ENCODE measurements at places on chromosomes 2 and 18.

DNA sequence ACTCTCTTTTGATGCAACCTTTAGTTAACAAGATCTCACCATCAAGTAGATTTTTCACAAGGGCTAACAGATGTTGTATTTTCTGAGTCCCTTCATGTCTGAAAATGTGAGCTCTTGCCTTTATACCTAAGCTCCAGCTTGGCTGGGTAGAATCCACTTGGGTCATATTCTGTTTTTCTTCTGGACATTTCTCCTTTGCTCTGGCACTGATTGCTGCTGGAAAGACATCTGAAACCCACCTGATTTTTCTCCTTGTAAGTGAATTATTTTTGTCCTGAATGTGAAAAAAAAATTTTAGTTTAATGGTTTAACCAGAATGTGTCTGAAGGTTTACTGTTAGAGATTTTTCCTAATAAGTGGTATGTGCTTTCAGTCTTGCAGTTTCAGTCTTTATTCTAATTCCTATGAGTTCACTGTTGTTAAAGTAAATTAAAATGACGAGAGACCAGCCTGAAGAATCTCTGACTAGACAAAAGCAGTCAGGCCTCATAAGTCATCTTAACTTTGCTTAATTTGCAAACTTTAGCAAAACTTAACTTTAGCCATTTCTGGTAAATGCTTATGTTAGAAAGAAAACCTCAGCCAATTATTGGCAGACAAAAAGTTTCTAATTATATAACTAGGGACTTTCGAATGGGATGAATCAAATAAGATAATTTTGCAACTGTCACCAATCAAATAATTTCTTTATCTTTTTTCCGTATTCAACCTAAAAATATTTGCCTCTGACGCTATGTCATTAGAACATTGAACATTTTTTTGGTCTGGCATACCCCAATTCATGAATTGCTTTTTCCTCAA lies 70.8 kb downstream of the ACAA2 start:
- DNase-seq, result no peak

GRCh38 chr2:38509314-38509946 lies 93.3 kb downstream of the HNRNPLL start:
- DNase-seq, result peak; percentile 46

- DNase-seq, result no peak
Measured at GRCh38 chr18:57585855-57586250, 649 bp downstream of the FECH start.

GRCh38 chr2:144548532-144549191 lies 28.7 kb upstream of the ZEB2 start:
- no peak for DNase-seq

DNA sequence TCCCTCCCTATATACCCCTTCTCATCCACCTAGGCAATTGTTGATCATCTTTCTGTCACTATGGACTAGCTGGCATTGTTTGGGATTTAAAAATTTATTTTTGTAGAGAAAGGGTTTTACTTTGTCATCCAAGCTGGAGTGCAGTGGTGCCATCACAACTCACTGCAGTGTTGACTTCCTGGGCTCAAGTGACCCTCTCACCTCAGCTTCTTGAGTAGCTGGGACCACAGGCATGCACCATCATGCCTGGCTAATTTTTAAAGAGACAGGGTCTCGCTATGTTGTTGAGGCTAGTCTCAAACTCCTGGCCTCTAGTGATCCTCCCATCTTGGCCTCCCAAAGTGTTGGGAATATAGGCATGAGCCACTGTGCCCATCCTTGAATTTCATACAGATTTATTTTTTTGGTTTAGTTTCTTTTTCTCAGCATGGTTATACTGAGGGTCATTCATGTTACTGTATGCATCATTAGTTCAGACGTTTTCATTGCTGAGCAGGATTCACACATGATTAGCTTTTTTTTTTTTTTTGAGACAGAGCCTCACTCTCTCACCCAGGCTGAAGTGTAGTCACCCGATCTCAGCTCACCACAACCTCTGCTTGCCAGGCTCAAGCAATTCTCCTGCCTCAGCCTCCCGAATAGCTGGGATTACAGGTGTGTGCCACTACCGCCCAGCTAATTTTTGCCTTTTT lies 8.6 kb upstream of the PCARE start:
- no peak for DNase-seq

DNA sequence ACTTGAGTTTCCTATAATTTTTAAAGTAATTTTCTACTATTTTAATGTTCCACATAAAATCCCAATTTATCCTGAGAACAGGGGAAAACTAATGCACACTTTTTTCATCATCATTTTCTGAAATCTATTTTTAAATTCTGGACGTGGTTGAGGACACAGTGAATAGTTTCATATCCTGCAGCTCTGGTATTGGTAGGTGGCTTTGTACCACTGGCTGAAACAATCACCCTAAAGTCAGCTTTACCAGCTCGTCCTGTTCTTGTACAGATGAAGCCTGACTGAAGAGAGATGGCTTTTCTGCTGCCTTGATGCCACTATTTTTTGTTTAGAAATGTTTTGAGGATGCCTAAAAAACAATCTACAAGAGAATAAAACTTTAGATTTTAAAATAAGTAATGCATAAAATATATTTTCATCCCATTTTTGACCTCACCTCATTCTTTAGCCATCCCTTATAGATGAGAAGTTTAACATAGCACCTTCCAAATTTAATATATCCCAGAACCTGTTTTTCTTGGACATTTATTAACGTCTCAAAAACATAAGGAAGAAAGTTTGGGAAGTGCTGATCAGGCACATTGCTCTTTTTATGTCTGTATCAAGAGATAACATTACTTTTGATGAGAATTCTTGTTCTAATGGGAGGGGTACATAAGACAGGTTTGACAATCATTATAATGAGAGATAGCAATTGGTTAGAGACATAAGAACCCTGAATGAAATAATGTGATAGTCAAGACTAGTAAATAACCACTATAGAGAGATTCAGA lies 80.9 kb downstream of the GALNT1 start:
- no peak for DNase-seq

DNA sequence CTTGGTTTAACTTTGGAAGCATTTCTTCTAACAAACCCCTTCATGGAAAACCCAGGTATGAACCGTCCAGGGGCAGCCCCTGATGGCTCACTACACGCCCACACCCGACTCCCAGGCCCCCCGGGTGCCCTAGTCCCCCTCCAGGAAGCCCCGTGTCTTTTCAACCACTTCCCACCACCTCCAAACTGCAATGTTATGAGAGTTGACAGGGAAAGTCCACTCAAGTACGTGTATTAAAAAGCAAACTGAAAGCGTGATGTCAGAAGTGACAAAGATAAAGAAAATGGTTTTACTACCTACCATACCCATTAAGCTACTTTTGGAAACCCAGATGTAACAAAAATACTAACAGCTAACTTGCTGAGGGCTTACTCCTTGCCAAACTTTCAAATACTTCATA lies 51.5 kb downstream of the L3MBTL4 start:
- DNase-seq, result no peak

GRCh38 chr2:100451734-100452133 lies 18.5 kb upstream of the NMS start:
- no peak for DNase-seq

DNA sequence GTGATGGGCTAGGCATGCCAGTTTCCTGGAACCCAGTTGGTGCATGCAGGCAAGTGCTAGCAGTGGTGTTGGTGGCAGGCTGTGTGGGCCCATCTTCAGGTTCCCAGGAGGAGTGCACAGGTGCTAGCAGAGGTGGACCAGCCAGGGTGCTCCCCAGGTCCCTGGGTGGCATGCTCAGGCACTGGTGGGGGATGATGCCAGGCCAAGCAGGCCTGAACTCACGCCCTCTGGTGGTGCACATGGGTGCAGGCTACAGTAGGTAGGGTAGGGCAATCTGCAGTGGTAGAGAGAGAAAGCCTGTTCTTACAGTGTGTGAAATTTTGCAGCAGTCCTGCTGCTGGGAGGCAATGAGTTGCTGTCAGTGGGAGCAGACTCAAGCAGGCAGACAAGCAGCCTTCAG lies 1651.8 kb downstream of the DPP10 start:
- DNase-seq, result peak; percentile 23

GRCh38 chr2:152615177-152615576 lies 102.1 kb downstream of the PRPF40A start:
- DNase-seq, result no peak

- peak; percentile 94 for DNase-seq
Measured at GRCh38 chr2:219526320-219527075, 12.2 kb downstream of the ASIC4 start.

DNA sequence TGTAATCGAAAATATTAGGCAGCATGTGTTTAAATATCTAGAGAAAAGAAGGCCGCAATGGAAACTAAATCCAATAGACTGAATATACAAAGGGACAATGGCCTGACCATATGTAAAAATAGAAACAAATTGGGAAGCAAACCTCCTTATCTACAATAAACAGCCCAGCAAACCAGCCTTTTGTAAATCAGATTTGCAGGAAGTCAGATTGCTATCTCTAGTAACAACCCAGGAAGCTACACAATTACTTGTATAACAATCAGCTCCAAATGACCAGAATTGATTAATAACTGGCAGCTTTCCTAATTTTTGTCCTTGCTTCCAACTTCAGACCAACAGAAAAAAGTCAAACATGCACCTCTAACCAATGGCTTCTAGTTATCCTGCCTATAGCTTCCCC lies 860.0 kb downstream of the CPS1 start:
- DNase-seq, result no peak

- no peak for DNase-seq
Measured at GRCh38 chr2:109177635-109178034, 48.6 kb downstream of the SH3RF3 start.

DNA sequence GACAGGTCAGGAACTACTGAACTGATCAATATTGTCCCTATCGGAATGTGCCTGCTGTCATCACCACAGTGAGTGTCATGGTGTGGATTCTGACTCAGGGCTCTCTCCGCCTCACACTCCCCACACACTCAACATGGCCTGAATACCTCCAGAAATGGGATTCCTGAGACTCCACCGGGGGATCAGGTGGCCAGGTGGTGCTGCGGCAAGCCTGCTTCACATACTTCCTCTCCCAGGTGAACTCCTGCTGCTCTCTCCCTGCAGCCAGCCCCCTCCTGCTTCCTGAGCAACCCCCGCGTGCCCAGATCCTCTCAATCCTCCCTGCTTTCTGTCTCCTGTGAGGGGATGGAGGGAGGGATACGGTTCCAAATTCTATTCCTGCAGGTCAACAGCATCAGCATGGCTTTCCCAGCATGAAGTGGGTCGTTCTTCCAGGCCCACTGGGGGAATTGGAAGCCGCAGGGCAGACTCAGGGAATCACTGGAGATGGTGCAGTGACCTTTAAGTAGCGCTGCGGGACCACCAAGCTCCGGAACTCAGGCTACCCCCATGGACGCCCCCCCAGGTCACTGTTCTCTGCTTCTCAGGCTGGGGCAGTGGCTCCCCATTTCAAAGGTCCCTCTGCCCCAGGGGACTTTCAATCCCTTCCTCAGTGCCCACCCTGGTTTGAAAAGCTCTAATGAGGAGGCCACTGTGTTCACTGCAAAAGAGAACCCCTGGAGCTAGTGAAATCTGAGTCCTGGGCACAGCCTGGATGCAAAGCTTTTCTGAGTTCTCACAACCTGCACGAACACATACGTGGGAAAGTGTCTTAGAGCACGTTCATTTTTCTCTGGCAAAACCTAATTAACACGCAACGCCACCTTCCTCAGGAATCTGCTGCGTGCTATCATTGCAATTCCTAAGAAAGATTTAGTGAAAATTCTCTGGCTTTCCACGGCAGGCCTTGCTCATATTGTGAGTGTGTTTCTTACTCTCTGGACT lies 168.4 kb downstream of the ZFP36L2 start:
- DNase-seq, result no peak

- DNase-seq, result no peak
Measured at GRCh38 chr2:65901756-65902155, 469.4 kb upstream of the SPRED2 start.

- no peak for DNase-seq
Measured at GRCh38 chr2:72361521-72361920, 213.9 kb upstream of the CYP26B1 start.

GRCh38 chr18:6752202-6752860 lies 22.8 kb downstream of the ARHGAP28 start:
- DNase-seq, result no peak

GRCh38 chr18:23710068-23710527 lies 20.8 kb downstream of the LAMA3 start:
- no peak for DNase-seq

DNA sequence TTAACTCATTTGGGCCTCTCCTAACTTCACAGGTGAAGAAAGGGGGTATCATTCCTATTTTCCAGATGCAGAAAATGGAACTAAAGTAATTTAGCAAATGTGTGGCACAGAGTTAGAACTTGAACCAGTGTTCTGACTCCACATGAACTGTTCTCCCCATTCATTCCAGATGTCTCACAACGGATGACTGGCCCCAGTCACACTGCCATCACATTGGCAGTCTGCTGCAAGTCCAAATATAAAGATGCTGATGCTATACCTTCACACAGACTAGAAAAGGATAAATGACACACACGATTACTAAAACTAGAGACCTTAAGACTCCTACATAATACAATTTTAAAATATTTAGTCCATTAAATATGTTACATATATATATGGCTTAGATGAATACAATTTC lies 195.7 kb downstream of the NBAS start:
- no peak for DNase-seq

- DNase-seq, result no peak
Measured at GRCh38 chr18:55386545-55386944, 201.4 kb downstream of the TCF4 start.

DNA sequence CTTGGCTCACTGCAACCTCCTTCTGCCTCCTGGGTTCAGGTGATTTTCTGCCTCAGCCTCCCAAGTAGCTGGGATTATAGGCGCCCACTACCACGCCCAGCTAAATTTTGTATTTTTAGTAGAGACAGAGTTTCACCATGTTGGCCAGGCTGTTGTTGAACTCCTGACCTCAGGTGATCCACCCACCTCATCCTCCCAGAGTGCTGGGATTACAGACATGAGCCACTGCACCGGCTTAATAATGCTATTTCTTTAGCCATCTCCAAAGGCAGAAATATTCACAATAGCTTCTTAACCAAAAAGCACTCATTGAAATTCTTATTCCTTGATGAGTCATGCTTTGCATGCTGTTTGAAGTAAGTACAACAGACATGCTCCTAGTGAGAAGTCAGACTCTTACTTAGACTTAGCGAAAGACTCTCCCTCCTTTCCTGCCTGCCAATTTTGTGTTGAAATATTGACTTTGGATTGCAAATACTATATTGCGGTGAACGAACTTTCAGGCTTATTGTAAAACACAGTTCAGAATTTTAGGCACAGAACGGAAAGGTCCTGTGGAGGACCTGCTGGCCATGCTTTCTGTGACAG lies 4.4 kb downstream of the ACTR3 start:
- DNase-seq, result peak; percentile 41

DNA sequence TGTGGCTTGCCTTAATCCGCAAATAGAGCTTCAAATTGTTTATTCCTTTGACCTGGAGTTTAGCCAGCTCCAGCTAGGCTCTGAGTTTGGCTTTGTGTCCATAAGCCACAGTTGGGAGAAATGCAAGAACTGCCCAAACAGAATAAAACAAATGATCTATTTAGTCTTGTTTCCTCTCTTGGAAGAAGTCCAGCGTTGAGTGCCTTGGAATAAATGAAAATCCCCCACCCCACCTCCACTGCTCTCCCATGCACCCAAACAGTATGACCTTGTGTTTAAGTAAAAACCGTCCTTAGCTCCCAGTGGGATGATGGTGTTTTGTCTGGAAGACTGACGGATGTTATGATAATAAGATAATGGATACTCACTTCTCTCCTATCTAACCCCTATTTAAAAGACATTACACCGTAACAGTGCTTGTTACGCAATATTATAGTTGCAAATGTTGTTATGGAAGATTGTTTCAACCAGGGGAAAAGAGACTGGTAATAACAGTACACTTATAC lies 3.2 kb upstream of the SERPINE2 start:
- DNase-seq, result no peak
